Activated T-cell treated with anti-CD3 and anti-CD28 coated beads, Interleukin-2, amount 50 U/mL, for 72 hours (primary cell): ENCODE measurements at places on chromosomes 1 and 21. TPM values are rescaled to one million over a fixed set of nuclear protein-coding genes. Genes with fewer than 3 reads are reported as not detected.

Gene FMOD
- total RNA-seq, result 2.2 TPM

DNA sequence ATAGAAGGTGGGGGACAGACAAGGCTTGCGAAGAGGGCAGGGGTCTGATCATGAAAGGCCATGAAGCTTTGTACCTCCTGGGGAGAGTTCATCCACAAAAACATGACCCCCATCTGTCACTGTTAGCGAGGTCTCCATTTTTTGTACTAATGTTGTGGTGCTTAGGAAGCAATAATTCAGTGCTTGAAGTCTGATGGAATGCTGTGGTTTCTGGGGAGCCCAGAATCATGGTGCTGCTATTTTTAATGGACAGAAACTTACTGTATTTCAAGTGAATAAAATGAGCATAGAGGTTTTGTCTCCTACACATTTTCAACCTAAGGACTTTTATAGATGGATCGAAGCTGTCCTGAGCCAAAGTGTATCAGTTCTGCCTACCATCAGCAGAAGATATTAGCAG is 28.2 kb upstream of the RGL1 start:
- no peak for DNase-seq

DNA sequence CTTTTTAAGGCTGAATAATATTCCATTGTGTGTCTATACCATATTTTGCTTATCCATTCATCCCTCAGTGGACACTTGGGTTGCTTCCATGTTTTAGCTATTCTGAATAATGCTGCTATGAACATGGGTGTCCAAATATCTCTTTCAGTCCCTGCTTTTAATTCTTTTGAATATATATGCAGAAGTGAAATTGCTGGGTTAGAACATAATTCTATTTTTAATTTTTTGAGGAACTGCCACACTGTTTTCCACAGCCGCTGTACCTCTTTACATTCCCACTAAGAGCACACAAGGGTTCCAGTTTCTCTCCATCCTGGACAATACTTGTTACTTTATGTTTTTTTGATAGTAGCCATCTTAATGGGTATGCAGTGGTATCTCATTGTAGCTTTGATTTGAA is 65.6 kb downstream of the RIMS3 start:
- no peak for DNase-seq

DNA sequence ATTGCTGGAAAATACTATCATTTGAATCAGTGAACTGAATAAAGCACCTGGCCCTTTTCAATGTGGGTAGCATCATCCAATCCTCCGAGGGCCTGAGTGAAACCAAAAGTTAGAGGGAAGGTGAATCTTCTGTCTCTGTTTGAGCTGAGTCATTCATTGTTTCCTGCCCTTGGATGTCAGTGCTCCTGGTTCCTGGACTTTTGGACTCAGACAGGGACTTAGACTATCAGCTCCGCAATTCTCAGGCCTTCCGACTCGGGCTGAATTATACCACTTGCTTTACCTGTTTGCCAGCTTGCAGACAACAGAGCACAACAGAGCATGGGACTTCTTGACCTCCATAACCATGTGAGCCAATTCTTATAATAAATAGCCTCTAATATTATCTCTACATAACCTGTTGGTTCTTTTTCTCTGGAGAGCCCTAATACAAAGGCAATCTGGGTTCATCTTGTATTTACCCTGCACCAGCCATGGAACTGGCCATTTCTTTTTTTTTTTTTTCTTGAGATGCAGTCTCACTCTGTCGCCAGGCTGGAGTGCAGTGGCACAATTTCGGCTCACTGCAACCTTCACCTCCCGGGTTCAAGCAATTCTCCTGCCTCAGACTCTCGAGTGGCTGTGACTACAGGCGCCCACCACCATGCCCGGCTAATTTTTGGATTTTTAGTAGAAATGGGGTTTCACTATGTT is 19.2 kb upstream of the VASH2 start:
- no peak for DNase-seq

DNA sequence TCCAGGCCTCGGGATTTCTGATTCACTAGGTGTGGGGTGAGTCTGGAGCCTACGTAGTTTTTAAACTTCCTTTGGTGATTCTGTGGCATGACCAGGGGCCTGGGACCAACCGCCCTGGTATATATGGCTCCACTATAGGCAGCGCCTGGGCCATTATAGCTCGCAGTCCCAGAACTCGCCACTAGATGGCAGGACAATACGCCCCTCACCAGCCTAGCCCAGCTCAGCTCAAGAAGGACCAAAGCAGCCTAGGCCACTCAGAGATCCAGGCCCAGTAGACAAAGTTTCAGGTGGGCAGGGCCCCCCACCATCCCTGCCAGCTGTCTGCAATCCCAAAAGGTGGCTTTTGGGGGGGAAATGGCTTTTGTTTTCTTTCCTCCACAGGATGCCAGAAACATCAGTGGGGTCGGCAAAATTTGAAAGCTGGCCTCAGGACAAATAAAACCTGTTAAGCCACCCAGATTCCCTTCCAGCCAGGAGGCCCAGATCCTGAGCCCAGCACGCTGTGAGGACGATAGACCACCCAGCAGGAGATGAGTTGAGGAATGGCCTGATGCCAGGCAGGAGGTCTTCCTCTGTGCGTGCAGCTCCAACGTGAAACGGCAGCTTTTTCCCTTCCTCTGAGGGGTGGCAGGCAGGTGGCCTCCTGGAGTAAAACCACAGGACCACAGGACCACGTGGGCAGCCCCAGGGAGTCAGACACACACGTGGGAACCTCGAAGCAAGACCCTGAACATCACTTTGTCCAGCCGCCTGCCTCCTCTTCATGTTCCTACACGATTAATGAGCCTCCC is 24.8 kb upstream of the TMEM51 start:
- DNase-seq, result peak; percentile 80
